ENCODE measurements at places on chromosomes 2 and 18. TPM values are rescaled to one million over a fixed set of nuclear protein-coding genes. Genes with fewer than 3 reads are reported as not detected.

Gene RELCH
- total RNA-seq: 24.9 TPM

Gene ANKRD62
- total RNA-seq: 0.05 TPM

Gene IL1A
- total RNA-seq: not detected

Gene PSMA8
- not detected for total RNA-seq

Data from posterior vena cava (tissue), 2 donors.